Dermis lymphatic vessel endothelial cell (primary cell): ENCODE measurements at places on chromosomes 1 and 21. TPM values are rescaled to one million over a fixed set of nuclear protein-coding genes. Genes with fewer than 3 reads are reported as not detected.

Gene RIMS3
- total RNA-seq = 0.43 TPM in 2 replicates

Gene GABRD
- total RNA-seq = 0.86 and 1.3 TPM in 2 replicates

Gene RNF186
- total RNA-seq = not detected in 2 replicates

Gene CASQ1
- not detected in 2 replicates for total RNA-seq

Gene CGN
- total RNA-seq = 0.11 and 0.26 TPM in 2 replicates

Gene LIN28A
- total RNA-seq = not detected in 2 replicates

Gene ADAM30
- total RNA-seq = not detected in 2 replicates

Gene FCN3
- not detected in 2 replicates for total RNA-seq

Gene FAM72B
- total RNA-seq = 2.1 and 2.7 TPM in 2 replicates

Gene SLC44A5
- 2.5 and 8.7 TPM in 2 replicates for total RNA-seq
